Stimulated activated CD8-positive, alpha-beta memory T cell treated with anti-CD3 and anti-CD28 coated beads, Interleukin-12 subunit alpha, Interleukin-12 subunit beta, amount 100 ng/mL, for 1 hour (primary cell): ENCODE measurements at places on chromosomes 7 and 10.

- no peak for DNase-seq
These were observed 78.4 kb downstream of the IQUB start for GRCh38 chr7:123455965-123456470.

DNA sequence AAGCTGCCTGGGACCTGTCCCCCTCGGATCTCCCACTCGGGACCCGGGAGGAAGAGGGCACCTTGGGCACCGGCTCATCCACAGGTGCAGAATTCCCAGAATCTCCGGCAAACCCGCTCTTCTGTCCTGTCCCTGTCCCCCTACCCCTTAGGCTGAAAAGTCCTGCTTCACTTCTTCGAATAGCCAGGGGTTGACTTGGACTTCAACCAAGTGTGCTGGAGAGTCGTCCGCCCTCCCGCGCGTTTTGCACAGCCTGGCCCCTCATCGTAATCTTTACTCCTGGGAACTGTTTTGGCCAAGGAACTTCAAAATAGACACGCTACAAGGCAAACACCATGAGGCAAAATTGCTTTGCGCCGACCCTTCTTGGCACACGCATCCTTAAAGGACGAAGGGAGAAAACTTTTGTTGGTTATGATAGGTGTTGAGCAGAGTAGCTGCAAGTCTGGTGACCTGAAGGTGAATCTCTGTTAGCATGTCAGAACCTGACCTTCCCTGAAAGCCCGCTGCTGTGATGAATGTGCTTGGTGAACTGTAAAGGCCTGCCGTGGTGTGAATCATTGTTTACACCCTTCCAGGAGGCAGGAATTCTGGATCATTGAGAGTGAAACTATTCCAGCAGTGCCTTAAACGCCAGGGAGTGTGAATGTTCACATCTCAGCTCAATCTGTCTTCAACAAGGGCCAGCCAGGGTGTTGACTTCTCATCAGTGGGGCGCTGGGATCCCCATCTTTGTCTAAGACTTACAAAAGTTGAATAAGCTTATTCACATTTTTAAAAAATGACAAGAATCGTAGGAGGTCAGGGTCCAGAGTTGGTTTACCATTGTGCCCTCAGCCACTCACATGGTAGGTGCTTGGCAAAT lies 589 bp upstream of the RAPGEF5 start:
- no peak for DNase-seq

- no peak for DNase-seq
These were observed 248.9 kb downstream of the EXOC4 start for GRCh38 chr7:133501771-133502170.

DNA sequence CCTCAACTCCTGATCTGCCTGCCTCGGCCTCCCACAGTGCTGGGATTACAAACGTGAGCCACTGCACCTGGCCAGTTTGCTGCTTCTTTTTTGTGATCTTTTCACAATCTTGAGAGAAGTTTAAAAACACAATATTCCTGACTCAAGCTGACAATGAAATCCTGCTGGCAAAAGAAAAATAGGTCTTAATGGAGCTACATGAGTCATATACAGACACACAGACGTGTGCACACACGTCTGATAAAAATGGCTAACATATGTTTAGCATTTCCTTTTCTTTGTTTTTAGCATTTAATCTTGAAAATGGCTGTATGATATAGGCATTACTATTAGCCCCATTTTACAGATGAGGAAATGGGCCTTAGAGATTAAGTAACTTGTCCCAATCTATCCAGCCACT lies 29.4 kb upstream of the RAB18 start:
- no peak for DNase-seq

DNA sequence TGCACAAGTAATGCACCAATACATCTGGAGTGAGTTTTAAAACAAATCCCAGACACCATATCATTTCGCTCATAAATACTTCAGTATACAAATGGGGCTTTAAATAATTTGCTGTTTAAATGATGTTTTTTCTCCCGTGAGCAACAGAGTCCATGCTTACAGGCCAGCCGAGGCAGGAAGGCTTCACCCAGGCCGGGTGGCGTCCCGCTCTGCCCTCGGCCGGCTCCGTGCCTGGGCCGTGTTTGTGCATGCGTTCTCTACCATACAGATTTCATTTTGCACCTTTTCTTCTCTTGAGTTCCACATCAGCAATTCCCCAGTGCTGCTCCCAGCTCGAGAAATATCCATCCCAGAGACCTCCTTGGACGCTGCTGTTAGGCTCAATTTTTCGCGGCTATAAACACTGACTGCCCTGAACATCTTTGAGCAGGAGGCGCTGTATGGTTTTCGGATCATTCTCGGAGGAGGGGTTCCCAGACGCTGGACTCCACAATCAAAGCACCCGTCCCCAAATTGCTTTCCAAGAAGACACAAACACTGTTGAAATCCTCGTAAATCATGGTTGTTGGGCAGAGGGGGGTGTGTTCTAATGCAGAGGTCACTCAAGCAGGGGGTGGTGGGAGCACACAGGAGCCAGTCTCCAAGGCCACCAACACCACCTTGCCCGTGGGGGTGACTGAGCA lies 91.6 kb downstream of the MICALL2 start:
- no peak for DNase-seq

- peak; percentile 12 for DNase-seq
These were observed 38.0 kb downstream of the ZNF777 start for GRCh38 chr7:149422914-149423301.

- DNase-seq: no peak
These were observed 22.0 kb upstream of the SLC35G1 start for GRCh38 chr10:93871671-93872204.

DNA sequence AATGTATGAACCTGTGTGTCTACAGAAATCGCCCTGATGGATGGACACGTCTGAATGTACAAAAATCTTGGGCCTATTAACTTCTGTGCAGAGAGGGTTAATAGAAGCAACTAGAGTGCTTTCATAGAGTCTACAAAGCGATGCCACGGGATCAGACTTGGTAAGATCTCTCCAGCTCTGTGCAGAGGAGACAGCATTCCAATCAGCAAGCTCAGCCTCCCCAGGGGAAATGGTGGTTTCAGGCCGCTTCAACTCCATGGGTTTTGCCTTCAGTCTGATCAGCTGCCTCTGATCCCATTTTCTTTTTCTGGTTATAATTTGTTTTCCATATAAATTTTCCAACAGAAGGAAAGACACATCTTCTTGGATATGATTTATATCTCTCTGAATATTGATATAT lies 35.1 kb upstream of the COBL start:
- no peak for DNase-seq

GRCh38 chr10:131181456-131181855 lies 130.1 kb downstream of the TCERG1L start:
- no peak for DNase-seq

DNA sequence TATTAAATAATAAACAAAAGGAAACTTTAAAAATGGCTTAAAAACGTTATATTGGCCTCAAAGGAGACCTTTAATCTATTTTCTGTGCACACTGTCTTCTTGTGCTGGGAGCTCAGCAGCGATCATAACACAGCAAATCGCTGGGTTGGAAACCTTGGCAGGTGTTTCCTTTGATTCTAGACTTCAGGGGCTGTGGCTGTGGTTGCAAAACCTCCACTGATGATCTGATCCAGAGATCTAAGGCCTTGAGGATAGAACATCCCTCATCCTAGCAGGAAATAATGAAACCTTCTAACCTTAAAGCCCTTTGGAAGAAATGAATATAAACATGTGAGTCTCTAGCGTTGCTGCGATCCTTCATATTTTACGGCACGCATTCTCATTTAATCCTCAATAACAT lies 29.8 kb downstream of the CDHR3 start:
- no peak for DNase-seq

DNA sequence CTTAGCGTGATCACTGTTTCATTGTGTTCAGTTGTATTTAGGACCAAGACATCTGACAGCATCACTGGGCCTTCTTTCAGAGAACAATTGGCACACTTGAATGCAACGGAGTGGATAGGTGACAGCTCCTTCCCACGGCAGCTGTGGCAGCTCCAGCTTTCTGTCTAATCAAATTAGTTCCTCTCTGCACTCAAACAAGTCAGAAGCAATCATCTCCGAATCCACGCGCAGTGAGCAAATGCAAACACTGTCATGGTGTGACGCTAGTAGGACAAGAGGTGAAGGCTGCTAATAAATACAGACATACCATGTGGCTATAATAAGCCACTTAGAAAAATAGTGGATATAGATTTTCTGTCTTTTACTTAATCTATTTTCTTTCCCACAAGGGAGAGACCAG lies 542.4 kb downstream of the ACTR3B start:
- no peak for DNase-seq

DNA sequence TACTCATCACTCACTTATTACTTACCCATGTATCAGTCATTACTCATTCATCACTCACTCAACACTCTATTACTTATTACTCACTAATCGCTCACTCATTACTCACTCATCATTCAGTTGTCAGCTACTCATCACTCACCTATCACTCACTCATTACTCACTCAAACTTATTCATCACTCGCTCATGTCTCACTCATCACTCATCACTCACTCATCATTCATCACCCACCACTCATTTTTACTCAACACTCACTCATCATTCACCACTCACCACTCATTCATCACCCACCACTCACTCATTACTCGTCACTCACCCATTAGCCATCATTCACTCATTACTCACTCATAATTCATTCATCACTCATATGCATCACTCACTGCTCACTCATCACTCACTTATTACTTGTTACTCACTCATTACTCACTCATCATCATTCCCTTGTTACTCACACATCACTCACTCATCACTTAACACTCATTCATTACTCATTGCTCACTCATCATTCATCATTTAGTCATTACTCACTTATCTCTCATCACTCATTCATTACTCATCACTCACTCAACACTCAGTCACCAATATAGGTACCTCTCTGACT lies 237.9 kb downstream of the ADARB2 start:
- no peak for DNase-seq

DNA sequence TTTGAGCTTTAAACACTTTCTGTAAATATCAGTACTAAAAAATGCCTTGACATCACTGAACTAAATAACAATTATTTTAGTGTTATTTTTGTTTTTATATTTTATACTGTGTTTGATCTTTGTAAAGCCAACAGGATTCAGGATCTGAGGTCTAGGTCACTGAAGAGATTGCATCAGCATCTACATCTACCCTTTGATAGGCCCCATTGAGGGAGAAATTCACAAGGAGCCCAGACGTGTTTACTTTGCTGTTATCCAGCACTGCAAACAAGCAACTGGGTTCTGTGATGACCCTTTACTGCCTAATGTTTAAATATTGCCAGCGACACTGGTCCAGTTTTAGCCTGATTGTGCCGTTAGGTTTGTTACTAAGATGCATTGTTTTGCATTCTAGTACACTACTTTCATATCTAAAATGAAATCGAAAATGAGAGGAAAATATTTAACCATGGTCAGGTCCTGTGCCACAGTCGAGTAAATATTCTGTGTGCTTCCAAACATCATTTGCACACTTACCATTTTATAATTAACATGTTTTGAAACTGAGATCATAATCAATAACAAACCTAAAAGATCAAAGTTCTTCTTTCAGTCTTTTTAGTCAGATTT lies 48.7 kb downstream of the SP8 start:
- no peak for DNase-seq

- DNase-seq: no peak
These were observed 214.8 kb downstream of the LRRTM3 start for GRCh38 chr10:67140641-67141040.

DNA sequence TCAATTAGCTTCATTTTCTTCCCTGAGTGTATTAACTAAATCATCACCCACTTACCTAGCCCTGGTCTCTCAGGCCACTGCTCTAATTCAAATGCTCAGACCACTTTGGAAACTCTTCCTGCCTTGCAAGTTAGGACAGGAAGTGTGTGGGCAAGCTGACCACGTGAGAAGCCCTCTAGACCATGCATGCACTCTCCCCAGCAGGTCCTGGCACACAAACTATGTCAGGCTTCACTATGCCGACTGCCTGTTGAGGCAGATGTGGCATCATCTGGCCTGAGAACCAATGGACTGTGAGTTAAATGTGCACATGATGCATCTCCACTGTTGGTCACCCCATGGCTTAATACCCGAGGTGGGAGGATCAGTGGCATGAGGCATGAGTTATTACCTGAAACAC lies 439.6 kb downstream of the GRID1 start:
- DNase-seq: no peak

DNA sequence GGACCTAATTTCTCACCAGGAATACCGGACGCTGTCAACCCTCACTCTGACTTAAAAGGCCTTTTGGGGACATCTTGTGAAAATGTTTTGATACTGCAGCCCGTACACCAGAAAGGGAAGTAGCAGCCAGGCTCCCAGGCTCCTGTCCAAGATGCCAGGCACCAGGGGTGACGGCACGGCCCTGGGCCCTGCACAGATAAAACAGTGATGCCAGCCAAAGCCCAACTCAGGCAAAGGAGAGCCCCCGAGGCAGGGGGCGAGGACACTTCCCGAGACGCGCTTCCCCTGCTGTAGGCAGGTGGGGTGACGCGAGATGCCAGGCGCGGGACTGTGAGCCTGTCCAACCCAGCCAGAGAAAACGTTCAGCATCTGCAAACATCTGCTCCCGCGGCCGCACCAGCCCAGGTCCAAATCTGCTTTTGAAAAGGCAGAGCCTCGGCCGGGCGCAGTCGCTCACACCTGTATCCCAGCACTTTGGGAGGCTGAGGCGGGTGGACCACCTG lies 15.7 kb downstream of the ZFAND2A start:
- no peak for DNase-seq

DNA sequence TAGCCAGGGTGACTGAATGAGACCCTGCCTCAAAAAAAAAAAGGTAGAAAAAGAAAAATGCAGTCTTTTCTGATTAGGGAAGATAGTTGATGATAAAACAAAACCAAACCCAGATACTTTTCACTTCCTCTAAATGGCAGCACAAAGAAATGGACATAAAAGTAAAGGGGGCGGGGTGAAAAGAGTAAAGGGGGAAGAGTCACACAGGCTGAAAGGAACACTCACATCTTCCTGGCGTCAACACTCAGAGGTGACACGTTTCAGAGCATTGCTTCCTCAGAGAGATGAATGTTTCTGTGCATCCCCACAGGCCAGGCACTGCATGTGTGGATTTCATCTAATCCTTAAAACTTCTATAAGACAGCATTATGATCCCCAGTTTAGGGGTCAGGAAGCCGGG lies 81.2 kb downstream of the HIPK2 start:
- DNase-seq: no peak

GRCh38 chr7:131636092-131636491 lies 79.7 kb upstream of the PODXL start:
- DNase-seq: no peak

DNA sequence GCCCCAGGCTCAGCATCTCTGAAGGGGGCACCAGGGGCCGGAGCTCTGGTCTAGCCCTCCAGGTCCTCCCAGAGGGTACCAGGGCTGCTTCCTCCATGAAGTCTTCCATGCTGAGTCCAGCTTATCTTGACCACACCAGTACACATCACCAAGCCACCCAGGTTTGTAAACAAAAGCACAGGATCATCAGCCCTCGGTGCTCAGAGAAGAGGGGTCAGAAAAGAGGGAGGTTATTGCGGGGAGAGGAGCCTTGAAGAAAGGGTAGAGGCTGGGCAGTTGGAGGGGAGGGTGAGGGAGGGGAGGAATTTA lies 23.9 kb downstream of the AQP1 start:
- DNase-seq: no peak

DNA sequence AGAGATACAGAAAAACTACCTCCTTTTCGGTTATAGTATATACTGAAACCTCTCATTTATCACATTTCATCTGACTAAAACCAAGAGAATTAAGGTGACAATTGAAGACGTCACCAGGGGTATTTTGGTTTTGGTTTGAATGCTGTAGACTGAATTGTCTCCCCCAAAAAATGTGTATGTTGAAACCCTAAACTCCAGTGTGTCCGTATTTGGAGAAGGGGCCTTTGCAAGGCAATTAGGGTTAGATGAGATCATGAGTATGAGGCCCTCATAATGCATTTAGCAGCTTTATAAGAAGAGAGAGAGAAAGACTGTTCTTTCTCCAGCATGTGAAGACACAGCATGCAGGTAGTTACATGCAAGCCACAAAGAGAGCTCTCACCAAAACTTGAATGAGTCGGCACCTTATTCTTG lies 59.5 kb downstream of the CACNA2D1 start:
- DNase-seq: no peak
